Spinal cord (tissue), 10 donors: ENCODE measurements at places on chromosomes 12 and 14.

- DNase-seq, result no peak
These were observed 30.5 kb upstream of the CSRP2 start for GRCh38 chr12:76909290-76909689.

DNA sequence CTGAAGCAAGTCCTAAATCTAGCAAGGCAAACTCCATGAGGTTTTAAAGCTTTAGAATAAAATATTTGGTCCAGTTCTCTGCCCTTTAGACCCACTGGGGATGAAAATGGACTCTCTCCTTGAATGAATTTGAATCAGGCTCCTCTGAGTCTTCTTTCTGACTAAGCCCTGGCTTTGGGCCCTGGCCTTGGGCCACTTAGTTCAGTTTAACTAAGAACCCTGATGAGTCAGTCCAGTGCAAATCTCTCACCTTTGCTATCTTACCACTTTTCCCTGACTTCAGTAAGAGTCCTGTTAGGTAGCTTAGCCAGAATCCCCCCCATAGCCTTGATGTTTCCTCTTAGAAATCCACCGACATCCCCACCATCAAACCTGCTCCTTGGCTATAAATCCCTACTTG is 427.5 kb downstream of the SNAPC1 start:
- no peak for DNase-seq

- DNase-seq, result no peak
These were observed 1.7 kb upstream of the AKAP6 start for GRCh38 chr14:32327255-32327961.

GRCh38 chr14:44609201-44609600 is 102.1 kb upstream of the FSCB start:
- no peak for DNase-seq

DNA sequence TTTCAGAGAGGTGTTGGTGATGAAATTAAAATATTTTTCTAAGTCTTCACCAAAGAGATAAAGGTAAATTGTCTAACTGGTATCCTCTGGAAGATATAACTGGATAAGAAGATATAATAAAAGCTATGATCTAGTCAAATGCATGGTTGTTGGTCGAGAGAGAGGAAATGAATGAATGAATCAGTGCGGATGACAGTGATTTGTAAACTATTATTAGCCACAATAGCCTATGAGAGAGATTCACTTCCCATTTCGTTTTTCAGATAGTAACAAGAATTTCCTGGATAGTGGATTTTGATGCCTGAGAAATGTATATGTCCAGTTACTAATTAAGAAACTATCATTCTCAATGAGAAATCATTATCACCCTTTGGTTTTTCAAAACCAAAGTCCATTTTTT is 63.1 kb downstream of the HEATR5A start:
- no peak for DNase-seq

DNA sequence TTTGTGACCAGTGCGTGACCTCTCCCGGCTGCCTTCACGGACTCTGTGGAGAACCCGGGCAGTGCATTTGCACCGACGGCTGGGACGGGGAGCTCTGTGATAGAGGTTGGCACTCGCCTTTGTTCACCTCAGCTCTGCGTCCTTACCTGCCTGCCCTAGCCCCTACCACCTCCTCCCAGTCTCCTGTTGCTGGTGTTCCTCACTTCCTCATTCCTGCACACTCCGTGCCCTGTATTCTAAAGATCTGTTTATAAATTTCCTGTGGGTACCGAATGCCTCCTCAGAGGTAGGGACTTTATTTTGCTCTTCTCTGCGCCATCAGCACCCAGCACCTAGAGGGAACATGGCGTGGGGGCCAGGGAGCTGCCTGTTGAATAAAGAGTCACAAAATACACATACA is 2.3 kb downstream of the DLK1 start:
- DNase-seq, result no peak

DNA sequence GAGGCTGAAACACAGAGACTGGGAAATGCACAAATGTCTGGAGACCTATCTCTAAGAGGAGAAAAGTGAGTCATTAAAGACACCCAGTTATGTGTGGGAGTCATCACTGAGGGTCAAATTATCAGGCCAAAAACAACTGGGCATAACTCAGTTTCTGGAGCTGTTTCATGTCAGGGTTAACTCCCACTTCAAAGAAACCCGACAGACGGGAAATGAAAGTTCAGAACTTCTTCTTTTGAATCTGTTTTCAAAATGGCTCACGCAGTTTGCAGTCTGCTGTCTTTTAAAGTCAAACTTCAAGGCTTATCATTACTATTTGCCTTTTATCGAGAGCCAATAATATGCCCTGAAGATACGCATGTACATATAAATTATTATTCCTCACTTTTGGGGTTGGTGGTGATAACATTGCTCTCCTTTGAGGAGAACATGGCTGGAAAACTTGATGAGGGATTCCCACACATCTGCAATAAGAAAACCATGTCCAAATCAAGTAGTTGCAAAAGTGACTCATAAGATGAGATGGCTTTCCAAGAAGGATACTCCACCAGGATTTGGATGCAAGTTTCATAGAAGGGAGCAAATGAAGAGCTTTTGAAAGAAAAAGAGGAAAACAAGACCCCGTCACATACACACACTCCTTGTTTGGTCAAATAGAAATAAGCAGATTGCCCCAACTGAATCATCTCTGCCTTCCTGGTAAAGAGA is 341.4 kb downstream of the ADAMTS20 start:
- no peak for DNase-seq
